ENCODE measurements at places on chromosomes 11 and 22.

DNA sequence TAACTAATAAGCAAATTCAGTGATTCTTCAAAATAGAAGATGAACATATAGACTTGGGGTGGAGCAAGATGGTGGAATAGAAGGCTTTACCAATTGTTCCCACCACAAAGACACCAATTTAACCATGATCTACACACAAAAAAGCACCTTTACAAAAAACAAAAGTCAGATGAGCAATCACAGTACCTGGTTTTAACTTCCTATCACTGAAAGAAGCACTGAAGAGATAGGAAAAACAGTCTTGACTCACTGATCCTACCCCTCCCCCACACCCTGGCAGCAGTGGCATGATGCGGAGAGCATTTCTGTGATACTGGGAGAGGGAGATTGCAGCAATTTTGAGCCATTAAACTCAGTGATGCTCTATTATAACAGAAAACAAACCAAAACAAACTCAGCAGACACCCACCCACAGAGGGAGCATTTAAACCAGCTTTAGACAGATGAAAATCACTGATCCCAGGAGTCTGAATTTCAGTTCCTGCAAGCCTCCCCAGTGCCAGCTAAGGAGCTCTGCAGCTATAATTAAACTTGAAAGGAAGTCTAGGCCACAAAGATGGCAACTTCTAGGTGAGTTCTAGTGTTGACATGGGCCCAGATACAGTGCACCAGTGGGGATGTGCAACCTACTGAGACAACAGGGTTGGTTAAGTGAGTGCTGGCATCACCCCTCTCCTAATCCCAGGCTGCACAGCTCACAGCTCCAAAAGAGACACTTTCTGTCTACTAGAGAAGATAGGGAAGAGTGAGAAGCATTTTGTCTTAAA, 161.8 kb upstream of the GRIA4 start:
- H3K4me3 ChIP-seq = no peak overlapping the region
- no peaks in the 10 kb centered on the region for H3K27me3 ChIP-seq
- no peaks in the 10 kb centered on the region for H3K4me1 ChIP-seq
- H3K27ac ChIP-seq = no peak overlapping the region
- DNase-seq = no peak
- no peaks in the 10 kb centered on the region for H3K36me3 ChIP-seq

DNA sequence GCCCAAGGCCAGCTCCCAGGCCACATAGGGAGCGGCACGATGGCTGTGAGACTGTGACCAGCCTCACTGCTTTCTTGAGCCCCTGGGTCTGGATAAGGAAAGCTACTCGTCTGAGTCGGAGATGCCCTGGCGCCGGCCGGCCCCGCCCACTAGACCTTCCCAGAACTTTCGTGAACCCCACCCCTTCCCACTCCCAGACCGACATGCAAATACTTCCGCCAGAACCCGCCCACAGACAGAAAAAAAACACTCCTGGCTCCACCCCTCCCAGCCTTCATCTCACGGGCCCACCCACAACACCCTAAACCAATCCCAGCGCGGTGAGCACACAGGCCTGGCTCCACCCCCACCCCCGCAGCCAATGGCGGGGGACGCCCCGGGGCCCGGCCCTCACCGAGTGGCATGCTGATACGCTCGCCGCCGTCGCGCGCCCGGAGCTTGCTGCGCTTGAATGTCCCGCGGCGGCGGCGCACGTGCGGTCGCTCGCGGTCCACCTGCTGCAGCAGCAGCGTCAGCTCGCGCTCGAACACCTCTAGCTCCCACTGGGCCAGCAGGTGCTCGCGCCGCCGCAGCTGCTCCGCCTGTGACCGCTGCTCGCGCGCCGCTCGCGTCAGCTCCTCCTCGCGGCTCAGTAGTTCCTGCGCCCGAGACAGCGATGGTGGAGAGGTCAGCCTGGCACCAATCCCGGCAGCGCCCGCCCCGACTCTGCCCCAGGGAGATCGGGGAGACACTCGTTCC, 7.0 kb downstream of the MAP3K11 start:
- DNase-seq = peak; percentile 94
- no peak overlapping the region for H3K27ac ChIP-seq
- peaks cover 21% of the 10 kb centered on the region for H3K36me3 ChIP-seq
- H3K4me1 ChIP-seq = peaks cover 27% of the 10 kb centered on the region
- H3K27me3 ChIP-seq = no peaks in the 10 kb centered on the region
- no peak overlapping the region for H3K4me3 ChIP-seq

DNA sequence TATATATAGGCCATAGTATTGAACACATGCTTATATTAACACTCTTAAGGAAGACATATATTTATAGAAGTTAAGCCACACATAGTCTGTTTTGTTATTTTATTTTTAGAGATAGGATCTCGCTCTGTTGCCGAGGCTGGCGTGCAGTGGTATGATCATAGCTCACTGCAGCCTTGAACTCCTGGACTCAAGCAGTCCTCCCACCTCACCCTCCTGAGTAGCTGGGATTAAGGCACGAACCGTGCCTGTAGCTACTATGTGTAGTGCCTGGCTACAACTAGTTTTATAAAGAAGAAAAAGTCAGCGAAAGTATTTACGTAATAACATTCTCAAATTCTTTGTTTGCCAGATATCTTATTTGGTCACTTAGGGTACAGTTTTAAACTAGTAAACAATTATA, 5.6 kb upstream of the UCP2 start:
- H3K4me1 ChIP-seq = peaks cover 6% of the 10 kb centered on the region
- no peaks in the 10 kb centered on the region for H3K36me3 ChIP-seq
- H3K27ac ChIP-seq = no peak overlapping the region
- H3K4me3 ChIP-seq = no peak overlapping the region
- H3K27me3 ChIP-seq = no peaks in the 10 kb centered on the region

- no peaks in the 10 kb centered on the region for H3K36me3 ChIP-seq
- no peak for DNase-seq
- H3K27ac ChIP-seq = no peak overlapping the region
- H3K4me1 ChIP-seq = peaks cover 15% of the 10 kb centered on the region
- no peak overlapping the region for H3K4me3 ChIP-seq
- H3K27me3 ChIP-seq = peaks cover 3% of the 10 kb centered on the region
These were observed 48.9 kb upstream of the SHANK2 start for GRCh38 chr11:71301046-71301857.

DNA sequence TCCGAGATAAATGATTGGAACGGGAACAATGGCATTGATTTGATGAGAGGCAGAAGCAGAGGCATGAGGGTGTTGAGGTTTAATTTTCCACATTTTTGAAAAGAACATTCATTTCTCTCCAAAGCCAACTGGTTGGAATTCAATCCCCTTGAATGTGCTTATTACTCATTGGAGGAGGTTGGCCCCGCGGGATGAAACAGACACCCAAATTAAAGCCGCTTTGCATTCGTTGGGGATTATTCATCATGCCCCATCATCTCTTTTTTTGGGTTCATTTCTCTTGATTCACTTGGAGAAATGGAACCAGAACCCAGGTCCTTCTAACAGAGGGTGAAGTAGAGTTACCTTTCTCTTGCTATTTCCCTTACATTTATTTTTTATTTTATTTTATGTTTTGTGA, 47.6 kb upstream of the PARVG start:
- peaks cover 25% of the 10 kb centered on the region for H3K4me1 ChIP-seq
- H3K4me3 ChIP-seq = no peak overlapping the region
- peak; percentile 88 for DNase-seq
- H3K27me3 ChIP-seq = no peaks in the 10 kb centered on the region
- peaks cover 5% of the 10 kb centered on the region for H3K36me3 ChIP-seq

GRCh38 chr22:46159777-46160176, 9.5 kb downstream of the PPARA start:
- no peaks in the 10 kb centered on the region for H3K27me3 ChIP-seq
- H3K4me1 ChIP-seq = peaks cover 9% of the 10 kb centered on the region
- peak; percentile 58 for DNase-seq
- H3K27ac ChIP-seq = no peak overlapping the region
- H3K36me3 ChIP-seq = peaks cover 2% of the 10 kb centered on the region

- H3K27ac ChIP-seq = no peak overlapping the region
- peaks cover 5% of the 10 kb centered on the region for H3K27me3 ChIP-seq
- no peaks in the 10 kb centered on the region for H3K36me3 ChIP-seq
- peaks cover 12% of the 10 kb centered on the region for H3K4me1 ChIP-seq
These were observed 304.9 kb upstream of the PLET1 start for GRCh38 chr11:112565551-112565950.

GRCh38 chr11:70078781-70079616, 882 bp downstream of the ANO1 start:
- DNase-seq = no peak
- H3K4me3 ChIP-seq = no peak overlapping the region
- H3K4me1 ChIP-seq = peaks cover 5% of the 10 kb centered on the region
- no peaks in the 10 kb centered on the region for H3K36me3 ChIP-seq
- H3K27ac ChIP-seq = no peak overlapping the region
- peaks cover 11% of the 10 kb centered on the region for H3K27me3 ChIP-seq

DNA sequence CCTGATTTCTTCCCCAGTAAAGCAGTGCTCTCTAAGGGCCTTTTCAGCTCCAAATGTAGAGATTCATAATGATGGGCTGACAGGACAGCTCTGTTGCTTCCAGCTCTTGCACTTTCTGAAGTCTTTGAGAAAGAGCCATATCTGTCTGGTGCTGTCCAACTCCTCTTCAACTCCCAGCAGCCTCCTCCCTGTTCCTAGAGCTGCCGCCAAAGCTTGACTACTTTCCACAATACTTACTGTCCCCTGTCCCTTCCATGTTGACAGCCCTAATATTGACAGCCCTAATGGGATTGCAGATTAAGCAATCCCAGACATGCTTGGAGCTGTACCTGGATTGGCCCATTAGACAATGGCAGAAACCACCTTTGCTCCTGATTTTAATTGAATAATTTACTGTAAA, 29.6 kb downstream of the INSC start:
- H3K36me3 ChIP-seq = no peaks in the 10 kb centered on the region
- H3K27me3 ChIP-seq = no peaks in the 10 kb centered on the region
- H3K4me1 ChIP-seq = no peaks in the 10 kb centered on the region
- H3K27ac ChIP-seq = no peak overlapping the region

DNA sequence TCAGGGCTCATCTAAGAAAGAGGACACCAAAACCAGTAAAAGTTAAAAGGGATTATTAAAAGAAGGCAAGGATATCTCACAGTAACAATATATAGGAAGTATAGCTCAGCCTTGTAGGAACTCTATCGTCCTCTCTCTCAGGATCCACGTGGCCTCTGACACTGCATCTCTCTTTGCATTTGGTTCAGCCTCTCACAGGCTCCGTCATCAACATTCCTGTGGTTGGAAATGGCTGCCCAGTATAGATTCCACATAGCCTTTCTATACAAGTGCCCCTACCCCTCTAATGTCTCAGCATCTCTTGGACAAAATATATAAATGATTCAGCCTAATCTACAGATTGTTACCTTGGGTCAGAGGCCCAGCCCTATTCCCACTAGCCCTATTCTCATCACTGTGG, 101.3 kb upstream of the DBX1 start:
- H3K27ac ChIP-seq = no peak overlapping the region
- no peaks in the 10 kb centered on the region for H3K4me1 ChIP-seq
- H3K4me3 ChIP-seq = no peak overlapping the region
- no peaks in the 10 kb centered on the region for H3K36me3 ChIP-seq
